ENCODE measurements at places on chromosomes 13 and 19. TPM values are rescaled to one million over a fixed set of nuclear protein-coding genes. Genes with fewer than 3 reads are reported as not detected.

Gene CEACAM8
- total RNA-seq = not detected

GRCh38 chr13:48492096-48492440 lies 40.8 kb downstream of the RCBTB2 start:
- DNase-seq = no peak

GRCh38 chr19:35959040-35959967 lies 23.1 kb downstream of the LRFN3 start:
- no peak for DNase-seq

Gene PCDH9
- 2.2 TPM for total RNA-seq

DNA sequence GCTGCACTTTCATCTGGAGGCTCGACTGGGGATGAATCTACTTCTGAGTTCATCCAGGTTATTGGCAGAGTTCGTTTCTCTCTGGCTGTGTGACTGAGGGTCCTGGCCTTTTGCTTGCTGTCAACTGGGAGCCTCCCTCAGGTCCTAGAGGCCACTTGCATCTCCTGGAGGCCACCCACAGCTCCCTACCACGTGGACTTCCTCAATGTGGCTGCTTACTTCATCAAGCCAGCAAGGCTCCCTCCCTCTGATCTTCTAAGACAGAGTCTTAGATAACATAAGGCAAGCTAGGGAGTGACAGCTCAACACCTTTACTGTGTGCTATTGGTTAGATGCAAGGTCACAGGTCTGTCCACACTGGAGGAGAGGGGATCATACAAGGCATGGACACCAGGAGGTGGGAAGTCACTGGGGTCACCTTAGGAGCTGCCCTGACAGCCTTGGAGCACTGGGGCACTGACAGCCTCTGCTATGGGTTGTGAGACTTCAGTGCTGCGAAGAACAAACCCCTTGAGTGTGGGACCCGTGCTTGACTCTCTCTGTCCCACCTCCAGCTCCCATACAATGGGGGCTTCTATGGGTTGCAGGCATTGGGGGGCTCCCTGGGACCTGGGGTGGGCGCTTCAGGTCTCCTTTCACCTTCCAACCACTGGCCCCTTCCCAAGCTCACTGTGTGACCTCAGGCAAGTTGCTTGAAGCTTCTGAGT lies 5.3 kb downstream of the FAM187B start:
- DNase-seq = no peak

Gene ZNF599
- 7.8 TPM for total RNA-seq

Gene MPV17L2
- 42.3 TPM for total RNA-seq

Gene OR2Z1
- total RNA-seq = not detected

Gene EPS8L1
- total RNA-seq = 11.8 TPM

DNA sequence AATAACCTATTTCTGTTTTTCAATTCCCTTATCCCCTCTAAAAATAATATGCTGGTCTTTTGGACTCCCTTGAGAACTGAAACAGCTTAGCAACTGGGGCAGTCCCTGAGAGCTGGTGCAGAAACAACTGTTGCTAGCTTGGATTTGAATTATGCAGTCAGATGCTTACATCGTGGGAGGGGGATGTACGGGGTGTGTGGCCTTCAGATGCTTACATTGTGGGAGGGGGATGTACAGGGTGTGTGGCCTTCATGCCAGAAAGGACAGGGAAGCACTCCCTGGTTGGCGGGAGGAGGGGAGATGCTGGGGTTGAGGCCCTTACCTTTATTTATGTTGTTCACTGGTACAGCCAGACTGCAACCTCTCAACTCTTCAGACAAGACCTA lies 25.6 kb downstream of the LRCH1 start:
- no peak for DNase-seq

Gene FBXO27
- total RNA-seq = not detected

GRCh38 chr19:11227195-11227886 lies 12.1 kb upstream of the ANGPTL8 start:
- no peak for DNase-seq

- no peak for DNase-seq
These were observed 924 bp downstream of the RGCC start for GRCh38 chr13:41458187-41458760.

DNA sequence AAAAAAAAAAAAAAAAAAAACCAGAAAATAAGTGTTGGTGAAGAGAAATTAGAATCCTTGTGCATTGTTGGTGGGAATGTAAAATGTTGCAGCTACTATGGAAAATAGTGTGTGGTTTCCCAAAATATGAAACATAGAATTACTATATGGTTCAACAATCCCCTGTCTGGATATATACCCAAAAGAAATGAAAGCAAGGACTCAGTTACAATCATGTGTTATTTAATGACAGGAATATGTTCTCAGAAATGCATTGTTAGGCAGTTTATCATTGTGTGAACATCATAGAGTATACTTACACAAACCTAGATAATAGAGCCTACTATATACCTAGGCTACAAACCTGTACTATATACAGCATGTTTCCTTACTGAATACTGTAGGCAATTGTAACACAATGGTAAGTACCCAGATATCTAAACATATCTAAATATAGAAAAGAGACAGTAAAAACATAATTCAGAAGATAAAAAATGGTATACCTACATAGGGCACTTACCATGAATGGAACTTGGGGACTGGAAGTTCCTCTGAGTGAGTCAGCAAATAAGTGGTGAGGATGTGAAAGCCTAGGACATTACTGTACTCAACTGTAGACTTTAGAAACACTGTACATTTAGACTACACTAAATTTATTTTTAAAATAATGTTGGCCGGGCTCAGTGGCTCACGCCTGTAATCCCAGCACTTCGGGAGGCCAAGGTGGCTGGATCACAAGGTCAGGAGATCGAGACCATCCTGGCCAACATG lies 25.7 kb upstream of the SLC7A1 start:
- no peak for DNase-seq

Measured in SJSA1 (cell line).